ENCODE measurements at places on chromosomes 7 and 10.

DNA sequence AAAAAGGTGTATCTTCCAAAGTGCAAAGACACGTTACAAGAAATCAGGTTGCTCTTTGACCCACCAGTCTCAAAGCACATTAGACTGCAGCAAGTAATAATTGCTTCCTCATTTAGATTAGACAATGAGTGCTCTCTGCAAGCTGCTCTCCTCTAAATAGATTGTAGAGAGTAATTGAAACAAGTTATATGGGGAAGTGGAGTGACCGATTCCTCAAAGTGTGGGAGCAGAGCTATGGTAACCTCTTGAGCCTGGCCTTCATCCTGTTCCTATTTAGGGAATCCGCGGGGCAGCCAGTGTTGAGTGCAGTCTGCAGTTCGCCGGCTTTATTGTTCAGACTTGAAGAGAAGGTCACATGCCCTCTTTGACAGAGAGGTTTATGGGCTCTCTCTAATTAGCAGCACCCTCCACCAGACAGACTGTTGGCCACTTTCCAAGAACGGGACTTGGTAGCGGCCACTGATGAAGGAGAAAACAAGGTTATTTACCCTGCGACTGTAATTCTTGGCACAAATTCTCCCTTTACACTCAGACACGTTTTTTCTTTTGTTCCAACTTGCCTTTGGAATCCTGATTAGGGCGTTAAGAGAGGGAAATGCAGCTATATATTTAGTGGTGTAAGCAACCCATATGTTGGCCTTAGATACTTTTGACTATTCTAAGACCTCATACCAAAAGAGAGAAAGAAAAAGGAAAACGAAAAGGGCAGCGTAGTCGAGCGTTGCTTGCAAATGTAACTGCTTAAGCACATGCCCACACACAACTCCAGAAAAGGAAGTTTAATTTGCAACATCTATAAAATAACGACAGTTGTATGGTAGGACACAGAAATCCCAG lies 107.5 kb downstream of the REEP3 start:
- peak; percentile 58 for DNase-seq

- DNase-seq = no peak
Measured at GRCh38 chr7:55158541-55159382, 139.9 kb downstream of the EGFR start.

DNA sequence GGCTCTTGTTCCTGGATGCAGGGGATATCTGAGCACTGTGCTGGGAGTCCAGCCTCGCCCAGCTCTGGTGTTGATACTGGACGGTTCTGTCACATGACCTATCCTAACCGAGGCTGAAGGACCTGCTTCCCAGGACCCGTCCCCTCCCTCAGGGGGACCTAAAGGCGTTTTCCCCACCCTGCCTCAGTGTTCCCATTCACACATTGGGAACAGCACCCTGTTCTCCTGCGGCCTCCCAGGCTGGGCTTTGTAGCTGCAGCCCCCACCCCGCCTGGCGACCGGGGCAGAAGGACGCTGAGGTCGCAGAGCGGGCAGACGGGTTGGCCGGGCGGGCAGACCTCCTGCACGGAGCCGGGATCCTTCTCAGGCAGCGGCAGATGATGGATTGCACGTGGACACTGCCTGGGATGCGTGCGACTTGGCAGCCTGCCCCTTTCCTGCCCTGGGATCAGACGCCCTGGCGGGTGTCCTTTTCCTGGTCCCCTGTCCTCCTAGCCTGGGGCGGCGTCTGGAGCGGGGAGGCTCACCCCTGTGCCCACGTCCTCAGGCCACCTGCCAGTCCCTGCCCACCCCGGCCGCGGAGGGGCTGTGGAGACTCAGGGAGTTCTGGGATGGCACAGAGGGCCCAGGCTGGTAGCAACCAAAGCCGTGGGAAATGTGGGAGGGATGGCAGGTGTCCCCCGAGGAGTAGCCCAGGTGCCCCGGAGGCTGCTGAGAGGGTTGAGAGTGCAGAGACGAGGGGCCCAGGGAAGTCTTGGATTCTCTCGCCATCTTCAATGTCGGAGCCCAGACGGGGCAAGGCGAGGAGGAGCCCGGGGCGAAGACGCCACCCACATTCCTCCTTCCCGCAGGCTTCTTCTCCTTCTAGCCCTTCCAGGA lies 17.2 kb upstream of the PSMG3 start:
- DNase-seq = no peak

- DNase-seq = no peak
Measured at GRCh38 chr7:114819616-114820362, 102.1 kb upstream of the MDFIC start.

GRCh38 chr7:21717323-21717722 lies 174.5 kb downstream of the DNAH11 start:
- DNase-seq = no peak

DNA sequence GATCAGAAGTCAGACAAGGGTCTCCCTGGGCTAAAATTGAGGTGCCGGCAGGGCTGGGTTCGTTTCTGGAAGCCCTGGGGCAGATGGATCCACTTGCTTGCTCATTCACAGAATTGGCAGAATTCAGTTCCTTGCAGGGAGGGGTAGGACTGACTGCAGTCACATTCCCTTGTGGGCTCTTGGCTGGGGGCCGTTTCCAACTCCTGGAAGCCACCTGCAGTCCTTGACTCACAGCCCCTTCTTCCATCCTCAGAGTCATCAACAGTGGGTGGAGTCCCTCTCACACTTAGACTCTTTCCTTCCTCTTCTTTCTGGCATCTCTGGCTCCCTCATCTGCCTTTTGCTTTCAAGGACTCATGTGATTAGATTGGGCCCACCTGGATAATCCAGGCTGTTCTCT lies 54.6 kb upstream of the NANOS1 start:
- DNase-seq = no peak

Data from erythroblast (primary cell).